ENCODE measurements at places on chromosomes 7 and 10.

DNA sequence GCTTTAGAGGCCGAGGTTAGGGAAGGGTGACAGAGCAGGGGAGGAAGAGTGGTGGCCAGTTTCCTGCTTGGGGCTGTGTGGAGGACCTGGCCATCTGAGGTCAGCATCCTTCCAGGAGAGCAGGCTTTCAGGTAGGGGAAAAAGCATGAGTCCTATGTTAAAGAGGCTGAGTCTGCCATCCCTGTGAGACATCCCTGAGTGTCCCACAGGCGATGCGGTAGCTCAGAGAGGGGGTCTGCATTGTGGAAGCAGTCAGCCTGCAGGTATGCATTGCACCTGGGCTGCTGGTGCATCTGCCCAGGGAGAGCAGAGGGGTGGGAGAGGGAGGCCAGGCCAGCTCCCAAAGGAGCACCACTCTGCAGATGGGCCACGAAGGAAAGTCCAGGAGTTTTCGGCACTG lies 282.1 kb upstream of the ZNF32 start:
- no peak for DNase-seq

GRCh38 chr7:83649701-83650100 lies 762 bp upstream of the SEMA3E start:
- no peak for DNase-seq

GRCh38 chr7:27994639-27995038 lies 186.0 kb downstream of the JAZF1 start:
- no peak for DNase-seq

GRCh38 chr10:71981015-71981875 lies 17.1 kb downstream of the CHST3 start:
- peak; percentile 25 for DNase-seq

GRCh38 chr10:63464402-63465292 lies 1.1 kb downstream of the JMJD1C start:
- DNase-seq = no peak

DNA sequence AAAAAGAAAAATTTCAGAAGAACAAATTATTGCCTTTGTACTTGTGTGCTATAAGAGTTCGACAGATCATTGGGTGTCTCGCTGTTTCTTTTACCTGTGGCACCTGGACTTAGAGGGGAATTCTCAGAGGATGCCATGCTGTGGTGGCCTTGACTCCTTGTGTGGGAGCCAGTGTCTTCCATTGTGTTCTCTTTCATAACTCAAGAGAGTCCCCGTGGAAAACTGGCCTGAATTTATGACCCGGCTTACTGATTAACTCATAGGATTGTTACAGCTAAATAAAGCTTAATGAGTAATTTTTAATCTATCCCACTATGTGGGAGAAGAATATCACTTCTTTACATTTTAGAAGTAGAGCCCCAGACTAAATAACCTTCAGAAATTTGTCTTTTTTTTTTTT lies 54.5 kb downstream of the UBE3C start:
- DNase-seq = no peak

GRCh38 chr7:86411814-86412213 lies 231.9 kb upstream of the GRM3 start:
- no peak for DNase-seq

- no peak for DNase-seq
Measured at GRCh38 chr10:60663850-60664249, 114.4 kb upstream of the CDK1 start.

- no peak for DNase-seq
Measured at GRCh38 chr7:95527033-95527775, 41.5 kb downstream of the ASB4 start.

DNA sequence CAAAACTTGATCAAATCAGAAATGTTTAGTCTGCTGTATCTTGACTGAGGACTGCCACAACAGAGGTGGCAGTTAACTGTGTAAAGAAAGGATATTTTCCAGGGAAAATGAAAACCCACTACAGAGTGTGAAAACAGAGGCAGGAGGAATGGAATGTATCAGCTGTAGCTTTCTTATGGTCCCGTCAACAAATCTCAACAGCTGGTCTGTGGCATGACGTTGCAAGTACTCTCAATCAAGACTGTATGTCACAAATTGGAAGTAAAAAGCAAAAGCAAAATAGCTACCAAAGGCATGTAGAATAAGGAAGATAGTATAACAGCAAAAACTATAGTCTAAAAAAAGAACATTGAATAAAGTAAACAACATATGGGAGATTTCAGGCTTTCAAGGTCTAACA lies 123.5 kb downstream of the KMT2C start:
- no peak for DNase-seq

GRCh38 chr7:37117292-37117691 lies 331.4 kb downstream of the ELMO1 start:
- DNase-seq = no peak

DNA sequence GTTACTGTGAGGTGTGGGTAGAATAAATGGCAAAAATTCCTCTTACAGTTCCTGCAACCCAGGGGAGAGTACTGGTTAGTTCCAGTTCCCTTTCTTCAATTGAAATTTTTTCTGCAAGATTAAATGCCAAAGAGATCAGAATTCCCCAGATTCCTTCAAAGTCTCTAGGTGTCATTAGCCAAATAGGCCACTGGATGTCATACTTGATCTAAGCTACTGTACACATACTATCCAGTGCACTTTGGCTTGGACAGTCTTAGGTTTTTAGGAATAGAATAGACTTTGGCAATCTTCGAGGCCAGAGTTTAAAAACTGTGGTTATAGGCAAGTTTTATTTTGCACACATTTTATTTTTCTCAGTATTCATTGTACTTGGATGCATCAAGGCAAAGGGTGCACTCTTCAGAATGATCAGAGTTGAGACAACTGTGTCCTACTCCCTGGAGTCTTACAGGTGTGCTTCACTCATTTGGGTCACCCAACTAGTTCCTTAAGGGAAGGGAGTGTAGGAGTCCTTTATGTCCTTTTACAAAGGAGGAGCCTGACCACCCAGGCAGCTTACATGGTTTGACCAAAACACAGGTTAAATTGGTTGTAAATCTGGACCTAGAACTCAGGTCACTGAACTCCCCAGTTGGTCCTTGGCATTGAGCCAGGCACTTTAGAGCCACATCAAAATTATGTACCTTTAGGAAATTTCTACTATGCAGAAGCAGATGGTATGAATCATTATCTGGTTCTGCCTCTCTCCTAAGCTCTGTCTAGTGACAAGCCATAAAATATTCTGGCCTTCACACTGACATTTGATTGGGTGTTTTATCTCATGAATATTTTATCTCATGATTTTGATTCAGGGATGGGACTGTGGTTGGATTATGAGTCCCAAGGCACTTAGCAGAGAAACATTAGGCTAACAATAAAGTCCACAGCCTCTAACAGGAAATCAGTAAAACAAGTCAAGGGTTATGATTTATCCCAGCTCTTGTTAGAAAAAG lies 49.5 kb downstream of the ASAH2B start:
- DNase-seq = no peak

DNA sequence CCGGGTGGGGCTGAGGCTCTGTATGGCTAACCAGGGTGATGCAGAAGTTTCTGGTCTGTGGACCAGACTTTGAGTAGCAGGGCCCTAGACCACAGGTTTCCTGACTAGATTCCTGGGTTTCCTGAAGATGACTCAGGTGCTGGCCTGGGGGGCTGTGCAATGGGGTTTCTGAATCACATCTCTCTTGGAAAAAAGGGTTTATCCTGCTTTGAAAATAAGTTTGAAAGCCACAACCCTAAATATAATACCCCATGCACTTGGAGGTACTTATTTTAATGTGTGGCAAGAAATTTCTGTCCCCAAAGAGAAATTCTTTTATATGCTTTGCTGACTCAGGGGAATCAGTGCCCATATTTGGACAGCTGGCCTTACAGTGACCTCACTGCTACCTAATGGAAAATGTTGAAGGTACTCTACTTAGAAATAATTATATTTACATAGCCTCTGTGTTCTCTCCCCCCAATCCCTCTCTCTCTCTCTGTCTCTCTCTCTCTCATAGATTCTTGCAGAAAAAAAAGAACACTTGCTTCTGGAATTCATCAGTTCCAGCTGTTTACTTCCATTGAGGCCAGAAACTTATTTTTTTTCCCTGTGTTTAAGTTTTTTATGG lies 184.4 kb upstream of the LYZL2 start:
- DNase-seq = no peak

- no peak for DNase-seq
Measured at GRCh38 chr10:79382491-79382941, 35.2 kb downstream of the PPIF start.

DNA sequence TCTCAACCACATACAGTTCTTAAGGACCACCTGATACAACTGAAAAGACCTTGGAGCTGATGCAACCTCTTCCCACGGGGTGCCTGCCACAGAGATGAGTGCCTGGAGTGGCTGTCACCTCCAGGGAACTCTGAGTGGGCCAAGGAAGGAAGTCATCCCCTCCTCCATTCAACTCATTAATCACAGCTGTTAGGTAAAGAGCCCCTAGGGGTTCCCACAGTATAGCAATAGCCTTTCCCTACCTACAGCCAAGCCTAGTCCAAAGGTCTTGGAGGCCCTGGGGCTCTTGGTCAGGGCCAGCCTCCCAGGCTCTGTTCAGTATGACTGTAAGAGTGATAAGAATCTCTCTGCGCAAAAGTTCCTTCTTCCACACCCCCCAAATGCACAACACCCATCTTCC lies 70.4 kb upstream of the NFE2L3 start:
- DNase-seq = no peak

- DNase-seq = no peak
Measured at GRCh38 chr10:127408112-127408710, 140.9 kb upstream of the NPS start.

DNA sequence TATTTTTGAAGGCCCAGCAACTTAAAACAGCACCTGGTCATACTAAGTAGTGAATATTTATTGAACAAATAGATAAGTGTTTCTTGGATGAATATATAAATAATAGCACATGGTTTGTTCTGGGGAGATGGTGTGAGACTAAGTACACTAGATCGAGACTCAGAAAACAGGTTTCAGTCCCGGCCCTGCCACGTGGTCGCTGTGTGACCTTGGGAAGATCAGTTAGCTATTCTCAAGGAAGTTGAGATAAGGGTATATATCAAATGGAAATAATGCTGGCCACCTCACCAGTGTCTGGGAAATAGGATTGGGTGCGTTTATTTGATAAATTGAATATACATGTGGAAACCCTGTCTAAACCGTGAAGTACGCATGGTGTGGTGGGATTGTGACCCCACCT lies 354.6 kb downstream of the SDK1 start:
- no peak for DNase-seq

GRCh38 chr7:73903321-73904218 lies 42.6 kb downstream of the TMEM270 start:
- no peak for DNase-seq

DNA sequence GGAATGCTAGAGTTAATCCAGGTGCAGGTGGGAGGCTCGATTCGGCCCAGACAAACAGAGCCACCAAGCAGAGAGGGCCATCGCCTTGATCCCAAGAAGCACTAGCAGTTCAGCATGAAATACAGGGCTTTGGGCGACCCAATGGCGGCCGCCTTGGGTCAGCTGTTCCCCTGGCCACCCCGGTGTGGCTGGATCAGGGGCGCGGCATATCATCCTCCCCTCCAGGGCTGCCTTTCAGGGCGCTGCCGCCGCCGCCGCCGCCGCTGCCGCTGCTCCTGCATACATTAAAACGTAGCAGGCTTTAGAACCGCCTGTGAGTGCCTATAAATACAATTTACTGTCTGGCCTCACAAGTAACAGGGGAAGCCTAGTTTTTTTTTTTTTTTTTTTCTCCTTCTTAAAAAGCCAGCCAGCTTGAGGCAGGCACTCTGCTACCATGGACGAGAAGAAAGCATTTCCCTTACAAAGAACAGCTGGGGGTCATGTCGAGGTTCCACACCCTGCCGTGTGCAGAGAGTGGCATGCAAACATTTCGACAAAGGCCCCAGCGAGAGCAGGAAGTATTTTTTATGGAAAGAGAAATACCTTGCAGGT lies 57.7 kb upstream of the EFCAB10 start:
- no peak for DNase-seq

- DNase-seq = no peak
Measured at GRCh38 chr10:71334221-71334791, 15.2 kb downstream of the SLC29A3 start.

DNA sequence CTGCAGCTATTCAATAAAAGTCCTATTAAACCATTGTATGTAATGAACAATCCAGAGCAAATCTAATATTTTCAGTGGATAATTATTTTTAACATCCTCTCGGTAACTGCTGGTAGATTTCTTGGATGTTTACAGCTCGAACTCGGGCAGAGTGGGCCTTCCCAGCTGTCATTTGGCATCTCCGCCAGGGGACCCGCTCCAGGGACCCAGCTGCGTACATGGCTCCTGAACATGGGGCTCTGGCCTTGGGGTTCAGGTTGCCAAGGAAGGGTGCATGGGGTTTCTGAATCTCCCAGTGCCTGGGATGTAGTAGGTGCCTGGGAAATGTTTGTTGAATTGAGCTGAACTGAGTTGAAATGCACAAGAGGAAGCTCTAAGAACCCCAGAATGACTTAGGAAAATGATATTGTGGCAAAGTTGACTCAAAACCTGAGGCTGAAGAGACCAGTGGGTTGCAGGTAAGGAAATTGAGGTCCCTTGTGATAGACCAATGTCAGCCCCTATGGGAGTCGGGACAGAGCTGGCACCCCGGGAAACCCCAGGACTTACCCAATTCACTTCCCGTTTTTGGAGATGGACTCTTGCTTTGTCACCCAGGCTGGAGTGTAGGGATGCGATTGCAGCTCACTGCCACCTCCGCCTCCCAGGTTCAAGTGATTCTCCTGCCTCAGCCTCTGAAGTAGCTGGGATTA lies 228.4 kb downstream of the CUX1 start:
- no peak for DNase-seq

DNA sequence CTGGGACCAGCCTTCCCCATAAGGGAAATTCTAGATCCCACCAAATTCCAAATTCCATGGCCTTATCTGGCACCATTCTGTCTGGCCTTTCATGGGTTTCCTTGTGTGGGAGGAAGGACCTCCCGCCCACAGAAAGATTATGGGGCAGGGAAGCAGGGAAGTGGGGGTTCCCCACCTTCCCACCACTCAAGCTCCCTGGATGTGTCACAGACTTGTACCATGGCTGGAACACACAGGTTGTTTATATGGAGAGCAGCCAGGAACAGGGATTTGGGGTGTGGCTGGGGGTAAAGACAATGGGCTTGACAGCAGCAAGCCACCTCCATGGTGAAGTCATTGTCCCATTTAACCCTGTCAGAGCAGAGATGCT lies 18.3 kb downstream of the UNC5B start:
- no peak for DNase-seq

DNA sequence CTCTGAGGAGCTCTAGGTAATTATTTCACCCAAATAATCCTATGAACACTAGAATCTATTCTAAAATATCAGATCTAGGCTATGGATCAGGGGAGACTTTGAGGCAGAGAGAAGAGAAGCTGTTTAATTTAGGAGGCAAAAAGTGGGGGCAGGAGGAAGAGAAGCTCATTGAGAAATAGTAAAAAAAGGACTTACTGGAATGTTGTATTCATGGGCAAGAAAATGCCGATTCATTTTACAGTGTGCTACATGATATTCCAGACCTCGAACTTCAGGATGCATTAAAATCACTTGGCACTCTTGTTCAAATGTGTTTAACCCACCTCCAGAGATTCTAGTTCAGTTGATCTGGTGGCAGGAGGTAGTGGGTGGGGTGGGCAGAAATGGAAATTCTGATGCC lies 109.5 kb upstream of the ITGB1 start:
- no peak for DNase-seq

All from NCI-H446 (cell line).